Suppressor macrophage (primary cell): ENCODE measurements at places on chromosomes 13 and 19.

DNA sequence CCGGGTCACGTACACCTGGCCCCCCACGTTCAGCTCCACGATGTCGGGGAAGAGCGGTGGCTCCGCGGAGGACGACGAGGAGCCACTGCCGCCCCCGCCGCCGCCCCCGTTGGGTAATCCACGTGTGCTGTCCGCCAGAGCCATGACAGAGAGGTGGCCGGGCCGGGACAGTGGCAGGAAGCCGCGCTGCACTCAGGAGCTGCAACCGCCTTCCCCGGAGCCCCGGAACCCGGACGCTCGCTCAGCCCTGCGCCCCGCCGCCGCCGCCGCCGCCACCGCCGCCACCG lies 257 bp downstream of the KCTD12 start:
- DNase-seq = no peak

GRCh38 chr19:29626386-29626785 lies 20.3 kb downstream of the POP4 start:
- DNase-seq = no peak

DNA sequence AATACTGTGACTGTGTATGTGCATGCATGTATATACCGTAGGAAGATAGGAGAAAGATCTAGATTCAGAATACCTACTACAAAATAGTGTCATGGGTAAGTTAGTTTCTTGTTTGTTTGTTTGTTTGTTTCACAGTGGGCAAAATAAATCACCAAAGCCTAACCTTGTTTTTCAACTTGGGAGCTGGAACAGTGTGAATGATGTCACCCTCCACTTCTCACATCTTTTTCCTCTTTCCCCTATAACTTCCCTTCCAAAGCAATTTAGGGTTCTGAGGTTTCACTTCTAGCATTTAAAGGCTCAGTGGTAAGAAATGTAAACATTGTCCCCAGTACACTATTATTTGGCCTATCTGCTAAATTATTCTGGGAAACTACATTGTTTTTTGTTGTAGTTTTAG lies 5.4 kb downstream of the KCTD4 start:
- DNase-seq = peak; percentile 71

GRCh38 chr13:103007427-103007762 lies 58.8 kb downstream of the SLC10A2 start:
- DNase-seq = no peak

- peak; percentile 41 for DNase-seq
These were observed 2.2 kb downstream of the BST2 start for GRCh38 chr19:17402982-17403855.

GRCh38 chr19:8324186-8325050 lies 3.1 kb downstream of the RPS28 start:
- DNase-seq = peak; percentile 71

DNA sequence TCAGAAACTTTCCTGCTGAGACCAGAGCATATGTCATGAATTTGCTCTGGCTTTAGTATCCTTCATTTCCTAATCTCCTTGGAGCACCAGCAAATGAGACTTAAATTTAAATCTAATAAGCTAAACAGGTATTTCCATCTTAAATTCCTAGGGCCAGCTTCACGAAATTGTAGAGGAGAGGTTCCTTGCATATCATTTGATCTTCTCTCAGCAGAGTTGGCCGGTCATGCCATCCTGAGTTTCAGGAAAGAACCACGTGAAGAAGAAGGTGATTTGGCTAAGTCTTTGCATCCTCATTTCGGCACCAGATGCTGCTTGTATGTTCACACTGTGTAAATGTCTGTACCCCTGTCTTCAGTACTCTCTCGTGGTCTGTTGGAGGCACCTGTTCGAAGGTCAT lies 370.4 kb upstream of the NBEA start:
- DNase-seq = no peak

DNA sequence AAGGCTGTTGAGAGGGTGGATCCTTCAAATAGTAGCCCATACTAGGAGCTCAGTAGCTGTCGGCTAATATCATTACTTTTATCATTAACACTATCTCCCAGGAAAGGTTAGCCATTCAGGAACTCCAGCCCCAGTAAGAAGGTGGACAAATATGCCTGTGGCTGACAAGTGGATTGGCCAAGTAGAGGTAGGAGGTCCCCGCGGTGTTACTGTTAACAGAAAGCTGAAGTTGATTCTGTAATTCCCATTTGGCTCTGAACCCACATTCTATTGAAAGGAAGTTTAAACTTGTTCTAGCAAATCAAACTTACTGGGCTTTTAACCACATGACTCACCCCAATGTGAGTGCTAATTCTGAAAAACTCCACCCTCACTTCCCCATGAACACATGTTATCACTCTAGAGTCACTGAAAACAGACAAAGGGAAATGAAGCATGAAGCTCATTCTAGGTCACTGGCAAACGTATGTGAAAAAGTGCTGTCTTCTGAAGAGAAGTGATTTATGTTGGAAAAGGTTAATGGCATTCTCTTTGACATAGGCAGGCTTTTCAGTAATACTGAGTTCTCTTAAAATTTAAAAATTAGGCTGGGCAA lies 273.5 kb downstream of the FGF14 start:
- no peak for DNase-seq

GRCh38 chr13:66001140-66001539 lies 1229.0 kb downstream of the PCDH9 start:
- DNase-seq = no peak

DNA sequence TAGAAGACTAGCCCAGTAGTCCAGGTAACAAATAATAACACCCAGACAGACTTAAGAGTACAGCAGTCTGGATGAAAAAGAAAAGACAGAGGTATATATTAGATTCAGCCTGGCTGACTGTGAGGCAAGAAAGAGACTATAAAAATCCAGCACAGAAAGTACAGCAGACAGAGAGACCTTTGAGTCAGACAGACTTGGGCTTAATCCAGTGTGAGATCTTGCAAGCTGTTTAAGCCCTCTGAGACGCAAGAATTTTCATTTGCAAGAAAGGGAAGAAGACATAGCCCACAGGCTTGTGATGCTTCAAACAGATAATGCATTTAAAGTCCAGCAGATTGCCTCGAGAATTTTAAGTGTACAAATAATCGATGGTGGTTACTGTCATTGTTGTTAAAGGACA lies 471.4 kb downstream of the LIG4 start:
- DNase-seq = no peak

GRCh38 chr13:48873587-48873986 lies 102.1 kb upstream of the FNDC3A start:
- DNase-seq = no peak

DNA sequence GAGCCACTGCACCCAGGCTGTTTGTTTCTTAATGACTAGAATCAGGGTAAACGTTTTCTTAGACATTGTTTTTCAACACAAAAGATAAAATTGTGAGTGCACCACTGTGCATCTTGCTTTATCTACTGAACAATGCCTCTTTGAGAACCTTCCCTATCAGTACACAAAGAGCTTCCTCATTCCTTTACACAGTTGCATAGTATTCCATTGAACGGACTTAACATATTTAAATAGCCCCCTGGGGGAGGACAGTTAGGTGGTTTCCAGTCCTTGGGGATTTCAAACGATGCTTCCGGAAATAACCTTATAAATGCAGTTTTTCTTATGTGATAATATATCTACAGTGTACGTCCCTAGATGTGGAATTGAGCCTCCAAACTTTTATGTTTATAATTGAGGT lies 8.6 kb downstream of the POLD1 start:
- DNase-seq = no peak

DNA sequence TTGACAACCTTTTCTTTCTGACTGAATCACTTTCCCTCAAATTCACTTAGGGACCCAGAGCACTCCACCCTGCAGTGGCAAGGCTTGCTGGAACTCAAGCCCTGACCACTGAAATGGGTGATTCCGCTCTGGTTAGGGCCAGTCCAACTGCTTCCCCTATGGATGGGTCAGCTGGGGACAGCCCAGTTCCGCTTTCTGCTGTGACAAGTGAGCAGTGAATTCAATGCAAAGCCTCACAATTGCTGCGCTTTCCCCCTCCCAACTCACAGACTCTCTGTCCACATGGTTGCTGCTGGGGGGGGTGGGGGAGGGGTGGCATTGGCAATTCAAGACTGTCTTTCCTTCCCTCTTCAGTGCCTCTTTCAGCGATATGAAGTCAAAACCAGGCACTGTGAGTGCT lies 18.7 kb downstream of the CD70 start:
- DNase-seq = peak; percentile 90

GRCh38 chr13:63629591-63629990 lies 2213.9 kb upstream of the PCDH20 start:
- no peak for DNase-seq

GRCh38 chr13:46182491-46182877 lies 507 bp upstream of the LCP1 start:
- DNase-seq = no peak

DNA sequence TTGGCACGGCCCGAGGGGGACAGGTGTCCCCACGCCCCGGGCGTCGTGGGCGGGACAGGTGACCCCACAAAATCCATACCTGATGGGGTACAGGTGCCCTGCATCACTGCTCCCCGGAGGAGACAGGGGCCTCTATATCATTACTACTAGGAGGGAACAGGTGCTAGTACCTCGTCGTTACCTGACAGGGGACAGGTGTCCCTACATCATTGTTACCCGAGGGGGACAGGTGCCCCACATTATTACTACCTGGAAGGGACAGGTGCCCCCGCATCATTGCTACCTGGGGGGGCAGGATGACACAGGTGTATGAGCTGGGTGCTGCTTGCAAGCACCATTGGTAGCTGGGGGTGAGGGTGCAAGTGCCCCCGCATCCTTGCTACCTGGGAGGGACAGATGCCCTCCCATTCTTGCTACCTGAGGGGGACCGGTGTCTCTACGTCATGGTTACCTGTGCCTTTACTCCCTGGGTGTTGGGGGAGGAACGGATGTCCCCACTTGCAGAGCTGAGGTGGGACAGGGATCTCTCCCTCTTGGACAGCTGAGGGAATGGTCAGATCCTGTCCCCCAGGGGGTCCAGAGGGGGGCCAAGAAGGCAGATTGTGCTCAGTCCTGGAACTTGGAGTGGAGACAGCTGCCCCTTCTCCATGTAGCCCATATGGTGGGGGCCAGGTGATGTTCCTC lies 620 bp downstream of the CRTC1 start:
- no peak for DNase-seq

GRCh38 chr13:43132911-43133310 lies 109.5 kb downstream of the DNAJC15 start:
- no peak for DNase-seq

DNA sequence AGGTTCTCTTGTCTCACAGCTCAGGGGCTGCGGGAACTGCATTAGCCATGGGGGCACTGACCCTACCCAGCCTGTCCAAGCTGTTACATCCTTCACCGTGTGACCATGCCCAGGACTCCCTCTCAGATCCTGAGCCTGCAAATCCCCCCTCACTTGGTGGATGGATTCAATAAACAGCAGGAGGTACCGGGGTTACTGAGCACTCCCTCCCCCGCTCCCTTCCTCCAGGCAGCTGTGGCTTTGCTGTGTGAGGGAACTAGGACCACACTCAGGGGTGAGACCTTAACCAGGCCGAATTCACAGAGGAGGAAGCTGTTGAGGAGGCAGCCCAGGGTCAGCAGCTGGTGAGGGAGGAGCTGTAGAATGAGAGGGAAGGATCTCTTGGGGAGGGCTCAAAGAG lies 27.0 kb upstream of the CEACAM1 start:
- DNase-seq = peak; percentile 61

- DNase-seq = no peak
These were observed 109.1 kb upstream of the PABPC3 start for GRCh38 chr13:24986826-24987225.

DNA sequence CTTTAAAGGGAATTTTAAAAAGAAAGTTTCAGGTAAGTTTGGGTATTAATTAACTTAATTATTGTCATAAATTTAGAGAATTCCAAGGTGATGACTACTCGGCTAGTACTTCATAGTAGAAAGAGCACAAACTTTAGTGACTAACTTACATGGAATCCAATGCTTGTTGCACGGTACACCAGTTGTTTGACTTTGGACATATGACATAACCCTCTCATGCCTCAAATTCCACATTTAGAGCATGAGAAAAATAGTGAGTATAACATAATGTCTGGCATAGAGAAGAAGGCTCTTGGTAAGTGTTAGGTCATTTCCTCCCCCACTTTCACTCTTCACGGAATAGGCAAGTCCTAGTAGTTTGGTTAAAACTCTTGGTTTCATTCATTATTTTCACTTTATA lies 1249.4 kb upstream of the SLC10A2 start:
- no peak for DNase-seq

GRCh38 chr19:5038631-5039271 lies 69.8 kb downstream of the KDM4B start:
- peak; percentile 55 for DNase-seq

GRCh38 chr13:79681069-79681468 lies 200.1 kb downstream of the NDFIP2 start:
- DNase-seq = no peak

DNA sequence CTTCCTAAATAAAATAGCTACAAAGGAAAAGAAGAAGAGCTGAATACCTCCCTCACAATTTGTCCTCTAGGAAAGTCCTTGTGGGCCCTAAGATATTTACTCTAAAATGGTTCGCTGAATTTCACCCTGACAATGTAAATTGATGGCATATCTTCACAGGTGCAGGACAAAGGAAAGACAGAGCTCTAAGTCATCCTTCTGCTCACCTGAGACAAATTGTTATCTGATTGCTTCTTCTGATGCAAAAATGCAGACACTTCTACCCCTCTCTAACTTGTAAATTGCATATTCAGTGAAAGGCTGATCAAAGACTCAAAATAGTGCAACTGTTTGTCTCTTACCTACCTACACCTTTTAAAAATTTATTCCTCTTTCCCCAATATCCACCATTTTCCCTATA lies 747.2 kb upstream of the PRR20A start:
- DNase-seq = no peak

GRCh38 chr13:51832471-51833152 lies 12.4 kb downstream of the TMEM272 start:
- DNase-seq = peak; percentile 78

- DNase-seq = no peak
These were observed 141.3 kb upstream of the HTR2A start for GRCh38 chr13:47038188-47038587.

DNA sequence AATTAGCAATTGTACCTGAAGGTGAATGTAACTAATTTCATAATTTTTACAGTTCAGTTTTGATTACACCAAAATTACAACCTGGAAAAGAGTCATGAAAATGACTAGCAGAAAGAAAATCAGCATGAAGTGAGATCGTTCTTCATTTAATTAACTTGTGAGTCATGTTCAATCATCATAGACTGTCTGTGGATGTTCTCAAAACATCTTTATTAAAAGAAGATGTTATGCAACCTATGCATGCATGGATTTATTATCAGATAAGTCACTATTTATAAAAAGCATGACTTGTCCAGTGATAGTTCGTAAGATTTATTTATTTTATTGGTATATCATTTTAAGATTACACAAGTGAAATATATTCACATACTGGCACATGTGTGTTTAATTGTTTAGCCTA lies 245.9 kb downstream of the ITGBL1 start:
- DNase-seq = no peak
